ENCODE measurements at places on chromosomes 12 and 14.

DNA sequence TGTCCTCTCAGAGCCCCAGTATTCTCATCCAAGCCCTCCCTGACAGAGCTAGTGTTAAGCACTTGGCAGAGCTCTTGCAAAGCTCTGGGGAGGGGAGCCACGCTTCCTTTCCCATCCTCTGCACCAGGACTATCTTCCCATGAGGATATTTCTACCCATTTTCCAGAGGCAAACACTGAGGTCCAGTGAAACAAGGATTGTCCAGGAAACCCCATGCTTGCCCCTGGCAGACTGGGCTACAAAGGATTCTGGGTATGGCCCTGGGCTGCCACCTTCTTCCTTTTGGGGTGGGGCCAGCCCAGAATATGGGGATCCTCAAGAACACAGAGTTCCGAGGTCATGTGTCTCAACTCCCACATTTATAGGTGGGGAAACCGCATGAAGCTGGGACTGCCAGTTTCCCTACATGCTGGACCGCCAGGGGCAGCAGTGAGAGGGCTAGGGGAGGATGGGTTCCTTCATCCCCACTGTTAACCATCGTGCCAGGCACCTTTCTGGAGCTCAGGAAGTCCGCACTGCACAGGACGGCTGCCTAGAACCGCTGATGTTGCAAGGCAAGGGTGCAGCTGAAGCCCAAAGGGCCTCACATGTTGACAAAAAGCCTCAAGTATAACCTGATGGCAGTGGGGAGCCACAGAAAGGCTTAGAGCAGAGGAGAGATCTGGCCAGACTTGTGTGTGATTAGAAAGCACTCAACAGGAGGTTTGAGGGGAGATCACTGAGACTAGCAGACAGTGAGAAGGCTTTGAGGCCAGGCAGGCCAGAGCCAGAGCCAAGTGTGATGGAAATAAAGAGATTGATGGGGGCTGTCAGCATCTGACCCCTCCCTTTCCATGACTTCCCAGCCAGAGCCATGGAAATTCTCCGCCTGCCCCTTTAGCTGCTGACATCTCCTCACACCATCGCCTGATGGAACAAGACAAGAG, 5.5 kb upstream of the CCDC85C start:
- DNase-seq: no peak

DNA sequence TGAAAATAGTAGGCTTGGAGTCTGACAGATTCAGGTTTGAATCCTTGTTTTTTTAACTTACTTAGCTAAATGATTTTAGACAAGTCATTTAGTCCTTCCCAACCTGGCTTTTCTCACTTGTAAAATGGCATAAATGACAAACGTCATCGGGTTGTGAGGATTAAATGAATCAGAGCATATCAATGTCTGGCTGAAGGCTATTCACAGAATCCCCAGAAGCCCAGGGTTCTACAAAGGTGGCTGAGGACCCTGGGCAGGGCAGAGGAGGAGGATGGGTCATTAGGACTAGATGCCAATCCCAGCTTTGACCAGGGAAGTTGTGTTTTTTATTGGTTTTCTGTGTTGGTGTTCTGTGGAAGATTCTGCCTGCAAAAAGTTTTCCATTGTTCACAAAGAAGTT, 7.6 kb upstream of the PTPRB start:
- no peak for DNase-seq

GRCh38 chr12:47870175-47870781, 34.5 kb downstream of the VDR start:
- no peak for DNase-seq

DNA sequence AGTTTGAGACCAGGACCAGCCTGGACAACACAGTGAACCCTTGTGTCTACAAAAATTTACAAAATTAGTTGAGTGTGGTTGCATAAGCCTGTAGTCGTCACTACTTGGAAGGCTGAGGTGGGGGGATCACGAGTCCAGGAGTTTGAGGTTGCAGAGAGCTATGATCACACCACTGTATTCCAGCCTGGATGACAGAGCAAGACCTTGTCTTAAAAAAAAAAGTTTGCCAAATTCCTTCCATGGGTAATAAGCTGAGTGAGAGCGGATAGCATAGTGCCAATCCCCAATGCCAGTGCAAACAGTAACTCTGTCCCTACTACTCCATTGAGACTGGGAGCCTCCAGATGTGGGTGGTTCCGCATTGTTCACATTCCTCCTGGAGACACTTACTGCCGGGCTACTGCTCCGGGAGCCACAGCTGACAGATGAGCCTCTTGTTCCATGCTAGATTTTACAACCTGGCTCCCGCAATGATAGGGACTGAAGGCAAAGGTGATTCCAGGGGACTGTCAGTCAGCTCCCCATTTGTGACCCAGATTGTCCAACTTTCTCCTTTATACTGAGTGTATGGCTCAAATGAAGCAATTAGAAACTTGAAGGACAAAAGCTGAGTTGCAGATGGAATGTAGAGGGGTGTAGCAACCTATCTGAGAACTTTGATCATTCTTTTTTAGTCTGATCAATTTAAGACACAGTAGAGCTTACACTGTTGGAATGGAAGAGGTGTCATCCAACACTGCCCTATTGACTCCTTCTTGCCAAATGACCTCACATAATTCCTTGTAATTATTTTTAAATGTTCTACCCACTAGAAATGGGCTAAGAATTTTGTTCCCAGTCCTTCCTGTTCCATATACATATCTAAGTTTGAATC, 13.4 kb upstream of the FRMD6 start:
- no peak for DNase-seq

DNA sequence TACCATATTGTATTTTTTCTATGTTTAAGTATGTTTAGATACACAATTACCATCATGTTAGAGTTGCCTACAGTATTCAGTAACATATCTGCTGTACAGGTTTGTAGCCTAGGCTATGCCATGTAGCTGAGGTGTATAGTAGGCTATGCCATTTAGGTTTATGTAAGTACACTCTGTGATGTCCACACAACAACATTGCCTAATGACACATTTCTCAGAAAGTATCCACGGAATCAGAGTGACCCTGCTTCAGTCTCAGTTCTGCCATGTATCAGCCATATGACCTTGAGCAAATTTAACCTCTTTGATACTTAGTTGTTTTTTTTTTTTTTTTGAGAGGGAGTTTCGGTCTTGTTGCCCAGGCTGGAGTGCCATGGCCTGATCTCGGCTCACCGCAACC, 12.7 kb downstream of the SUSD6 start:
- DNase-seq: no peak

- DNase-seq: no peak
Measured at GRCh38 chr14:85572845-85573244, 42.9 kb downstream of the FLRT2 start.

DNA sequence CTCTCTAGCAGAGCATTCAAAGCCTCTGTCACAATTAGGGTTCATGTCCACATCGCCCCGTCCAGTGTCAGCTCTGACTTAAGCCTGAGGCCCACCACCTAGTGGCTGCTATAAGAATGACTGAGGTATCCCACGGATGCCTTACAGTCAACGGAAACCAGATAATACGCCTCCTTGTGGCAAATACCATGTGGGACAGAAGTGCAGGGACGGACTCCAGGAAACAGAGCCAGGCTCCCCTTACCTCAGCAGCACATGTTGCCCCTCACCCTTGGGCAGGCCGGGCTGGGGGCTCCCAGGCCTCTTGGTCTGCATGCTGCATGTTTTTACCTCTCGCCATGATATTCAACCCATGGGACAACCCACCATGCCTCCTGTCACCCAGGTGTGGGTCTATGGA, 86.3 kb downstream of the VWF start:
- DNase-seq: peak; percentile 34

GRCh38 chr12:118064608-118065007, 3.6 kb upstream of the WSB2 start:
- peak; percentile 21 for DNase-seq

- no peak for DNase-seq
Measured at GRCh38 chr12:63292471-63293221, 141.6 kb upstream of the AVPR1A start.

GRCh38 chr14:83255727-83256090, 1722.1 kb upstream of the SEL1L start:
- DNase-seq: no peak

- DNase-seq: no peak
Measured at GRCh38 chr14:22472466-22472865, 116.6 kb downstream of the DAD1 start.

DNA sequence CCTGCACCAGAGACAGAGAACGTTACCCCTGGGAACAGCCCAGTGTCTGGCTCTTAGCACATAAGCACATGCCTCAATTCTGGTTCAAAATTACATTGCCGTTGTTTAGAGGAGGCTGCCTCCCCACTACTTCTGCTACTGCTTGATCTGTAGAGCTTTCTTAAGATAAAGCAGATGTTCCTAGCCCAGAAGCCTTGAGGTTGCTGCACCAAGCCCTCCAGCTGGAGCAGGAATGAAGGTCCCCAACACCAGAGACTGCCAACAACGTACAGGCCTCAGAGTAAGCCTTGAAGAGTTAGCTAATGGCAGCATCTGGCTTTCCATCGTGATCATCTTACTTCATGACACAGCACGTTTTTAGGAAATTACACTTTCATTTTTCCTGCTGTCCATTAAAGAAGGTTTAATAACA, 34.7 kb upstream of the AMIGO2 start:
- no peak for DNase-seq

GRCh38 chr12:95277139-95277538, 59.5 kb downstream of the VEZT start:
- DNase-seq: no peak

DNA sequence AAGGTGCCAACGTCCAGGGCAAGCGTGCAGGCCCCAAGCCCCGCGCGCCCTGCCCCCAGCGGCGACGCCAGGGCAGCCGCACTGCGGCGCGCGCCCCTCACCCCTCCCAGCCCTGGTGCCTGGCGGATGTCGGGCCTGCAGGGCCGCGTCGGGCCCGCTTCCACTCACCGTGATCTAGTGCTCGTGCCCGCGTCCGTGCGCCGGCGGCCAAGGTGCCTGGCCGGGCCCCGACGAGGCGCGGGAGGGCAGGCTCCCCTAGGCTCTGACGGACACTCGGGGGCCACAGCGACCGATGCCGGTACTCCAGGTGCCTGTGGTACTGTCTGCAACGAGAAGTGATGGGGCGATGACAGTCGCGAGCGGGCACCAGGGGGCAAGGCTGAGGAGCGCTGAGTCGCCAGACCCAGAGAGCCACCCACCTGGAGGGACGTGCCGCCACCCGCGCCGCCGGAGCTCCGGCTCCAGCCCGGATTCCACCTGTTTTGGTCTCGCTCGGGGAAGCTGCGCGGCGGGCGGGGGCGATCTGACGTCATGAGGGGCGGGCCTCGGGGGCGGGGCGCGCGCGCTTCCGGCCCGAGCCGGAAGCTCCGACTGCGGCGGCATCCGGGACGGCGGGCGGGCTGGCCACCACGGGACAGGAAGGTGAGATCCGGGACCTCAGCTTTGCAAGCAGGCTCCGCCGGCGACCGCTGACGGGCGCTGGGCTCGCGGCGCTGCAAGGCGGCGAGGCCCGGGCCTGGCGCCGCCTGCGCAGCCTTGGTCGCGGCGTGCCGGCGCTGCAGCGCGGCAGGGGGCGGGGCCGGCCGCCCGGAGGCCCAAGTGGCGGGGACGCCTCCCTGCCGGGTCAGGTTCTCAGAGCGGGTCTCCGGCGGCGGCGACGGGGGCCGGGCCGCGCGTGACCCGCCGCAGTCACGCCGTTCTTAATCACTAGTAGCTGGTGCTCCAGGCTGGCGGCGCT, at the start of the genes LYSET and MOAP1:
LYSET (plus strand) TSS at position 927 of the 958 bp plus-strand sequence. CDS start 89 bp downstream, outside the sequence.
MOAP1 (minus strand) TSS at position 507 of the 958 bp plus-strand sequence. CDS start 655 bp downstream, outside the sequence.
- DNase-seq: peak; percentile 92

- DNase-seq: no peak
Measured at GRCh38 chr12:124531281-124531745, 36.1 kb downstream of the NCOR2 start.

DNA sequence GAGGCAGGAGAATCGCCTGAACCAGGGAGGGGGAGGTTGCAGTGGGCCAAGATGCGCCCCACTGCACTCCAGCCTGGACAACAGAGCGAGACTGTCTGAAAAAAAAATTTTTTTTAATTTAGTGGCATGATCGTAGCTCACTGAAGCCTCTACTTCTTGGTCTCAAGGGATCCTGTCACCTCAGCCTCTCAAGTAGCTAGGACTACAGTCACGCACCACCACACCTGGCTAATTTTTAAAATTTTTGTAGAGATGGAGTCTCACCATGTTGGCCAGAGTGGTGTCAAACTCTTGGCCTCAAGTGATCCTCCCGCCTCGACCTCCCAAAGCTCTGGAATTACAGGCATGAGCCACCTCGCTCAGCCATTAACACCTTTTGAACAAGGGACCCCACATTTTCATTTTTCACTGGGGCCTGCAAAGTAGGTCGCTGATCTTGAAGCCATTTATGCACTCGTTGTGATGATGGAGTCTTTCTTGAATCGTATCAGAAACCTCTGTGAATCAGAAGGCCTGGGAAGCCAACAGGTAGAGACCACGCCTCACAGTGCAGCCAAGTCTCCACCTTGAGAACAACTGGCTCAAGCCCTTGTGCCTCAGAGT, 5.9 kb downstream of the HCAR1 start:
- DNase-seq: no peak

GRCh38 chr12:25332143-25332542, 81.4 kb upstream of the KRAS start:
- DNase-seq: no peak

GRCh38 chr12:131979606-131980005, 29.9 kb downstream of the EP400 start:
- no peak for DNase-seq

GRCh38 chr12:122961531-122962329, 4.5 kb downstream of the ABCB9 start:
- DNase-seq: no peak

- DNase-seq: no peak
Measured at GRCh38 chr14:68255693-68256178, 436.2 kb downstream of the RAD51B start.

GRCh38 chr12:112971248-112971647, 7.1 kb upstream of the OAS2 start:
- DNase-seq: no peak

- DNase-seq: no peak
Measured at GRCh38 chr12:125029761-125030358, 35.4 kb upstream of the AACS start.

GRCh38 chr14:61503167-61503801, 181.9 kb downstream of the PRKCH start:
- DNase-seq: no peak

- no peak for DNase-seq
Measured at GRCh38 chr14:55279384-55279783, 8.2 kb downstream of the FBXO34 start.

- no peak for DNase-seq
Measured at GRCh38 chr12:108850854-108851573, 6.4 kb downstream of the SSH1 start.

DNA sequence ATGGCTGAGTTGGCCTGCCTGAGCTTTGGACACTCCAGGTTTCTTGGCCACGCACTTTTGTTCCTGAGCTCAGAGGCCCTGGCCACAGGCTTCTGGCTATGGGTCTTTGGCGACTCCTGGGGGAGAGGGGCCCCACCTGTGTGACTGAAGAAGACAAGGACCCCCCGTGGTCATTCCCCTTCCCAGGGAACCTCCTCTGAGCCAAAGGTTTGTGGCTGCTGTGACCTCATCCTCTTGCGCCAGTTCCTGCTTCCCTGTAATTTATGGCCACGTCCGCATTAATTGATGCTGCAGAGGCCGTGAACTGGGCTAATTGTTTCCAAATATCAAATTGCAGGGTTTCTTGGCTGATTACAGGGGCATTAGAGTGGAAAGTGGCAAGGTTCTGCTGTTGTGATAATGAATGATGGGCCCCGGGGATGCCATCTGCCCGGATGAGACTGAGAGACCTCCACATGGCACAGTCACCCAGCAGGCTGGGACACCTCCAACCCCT, 27.6 kb upstream of the NOS1 start:
- DNase-seq: no peak
